AG09309 (cell line): ENCODE measurements at places on chromosomes 5 and 9.

DNA sequence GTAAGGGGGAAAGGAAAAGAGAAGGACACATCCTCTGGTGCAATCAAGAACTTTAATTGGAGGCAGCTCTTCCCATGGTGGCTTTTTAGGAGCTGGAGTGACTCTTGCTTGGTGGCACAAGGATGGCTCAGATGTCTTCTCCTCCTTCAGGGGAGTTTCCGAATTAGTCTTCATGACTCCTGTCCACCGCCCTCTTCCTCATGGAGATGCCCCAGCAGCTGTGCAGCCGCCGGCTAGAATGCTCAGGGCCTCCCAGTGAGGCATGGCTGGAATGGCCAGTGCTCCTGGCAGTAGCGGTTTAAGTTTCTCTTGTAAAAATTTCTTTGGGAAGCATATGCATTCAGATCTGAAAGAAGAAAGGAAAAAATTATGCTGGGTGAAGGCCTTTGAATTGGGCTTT lies 8.8 kb upstream of the TEX53 start:
- no peak for DNase-seq

DNA sequence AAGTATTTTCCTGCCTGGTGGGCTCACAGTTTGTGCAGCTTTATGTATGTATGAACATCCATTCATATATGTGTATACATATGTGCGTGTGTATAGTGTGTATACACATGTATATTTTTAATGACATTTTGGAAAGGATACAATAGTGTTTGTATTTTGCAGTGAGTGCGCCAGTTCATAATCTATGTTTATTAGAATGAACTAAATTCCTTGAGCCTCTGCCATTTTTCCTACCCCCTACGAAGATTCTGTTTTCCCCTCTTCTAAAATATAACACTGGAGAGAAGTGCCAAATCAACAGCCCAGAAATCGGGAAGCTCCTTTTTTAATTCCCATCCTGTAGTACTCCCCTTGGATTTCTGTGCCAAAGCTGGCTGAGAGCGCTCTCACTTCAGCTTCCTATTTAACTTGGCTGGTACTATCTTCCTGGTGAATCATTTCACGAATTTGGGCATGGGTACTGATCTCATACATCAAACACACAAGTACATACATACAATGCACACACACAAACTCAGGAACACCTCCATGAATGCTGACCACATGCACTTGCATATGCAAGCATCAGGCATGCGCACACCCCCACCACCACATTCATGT lies 578.4 kb upstream of the WWC1 start:
- DNase-seq, result no peak

DNA sequence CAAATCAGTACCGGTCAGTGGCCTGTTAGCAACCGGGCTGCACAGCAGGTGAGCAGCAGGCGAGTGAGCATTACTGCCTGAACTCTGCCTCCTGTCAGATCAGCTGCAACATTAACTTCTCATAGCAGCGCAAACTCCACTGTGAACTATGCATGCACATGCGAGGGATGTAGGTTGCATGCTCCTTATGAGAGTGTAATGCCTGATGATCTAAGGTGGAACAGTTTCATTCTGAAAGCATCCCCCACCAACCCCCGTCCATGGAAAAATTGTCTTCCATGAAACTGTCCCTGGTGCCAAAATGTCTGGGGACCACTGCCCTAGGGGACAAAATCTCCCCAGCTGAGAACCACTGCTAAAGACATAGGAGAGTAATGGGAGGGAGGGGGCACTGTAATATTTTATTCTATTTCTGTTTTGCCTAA lies 51.1 kb downstream of the P4HA2 start:
- DNase-seq, result no peak

DNA sequence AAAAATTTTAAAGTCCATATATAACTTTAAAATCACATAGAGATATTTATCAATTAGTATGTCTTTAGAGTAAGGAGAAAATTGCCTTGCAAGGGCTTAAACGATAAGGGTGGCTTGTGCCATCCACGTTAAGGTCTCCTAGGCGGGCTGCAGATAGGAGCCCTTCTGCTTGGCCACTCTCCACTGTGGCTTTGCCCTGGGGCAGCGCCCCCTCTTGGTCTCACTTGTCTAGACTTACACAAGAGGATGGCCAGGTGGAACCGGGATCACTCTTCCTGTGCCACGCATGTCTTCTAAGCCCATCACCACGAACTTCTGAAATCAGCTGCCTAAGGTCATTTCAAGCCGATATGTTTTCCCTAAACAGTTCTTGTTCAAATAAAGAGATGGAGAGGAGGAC lies 2.9 kb downstream of the FPGS start:
- DNase-seq, result no peak
